ENCODE measurements at places on chromosomes 6 and 20.

GRCh38 chr6:79947191-79948186, at the start of gene ELOVL4:
Gene ELOVL4, minus strand, starts transcription at chr6:79947553. Its CDS starts 274 bp downstream, at chr6:79947279.
- DNase-seq, result peak; percentile 67

DNA sequence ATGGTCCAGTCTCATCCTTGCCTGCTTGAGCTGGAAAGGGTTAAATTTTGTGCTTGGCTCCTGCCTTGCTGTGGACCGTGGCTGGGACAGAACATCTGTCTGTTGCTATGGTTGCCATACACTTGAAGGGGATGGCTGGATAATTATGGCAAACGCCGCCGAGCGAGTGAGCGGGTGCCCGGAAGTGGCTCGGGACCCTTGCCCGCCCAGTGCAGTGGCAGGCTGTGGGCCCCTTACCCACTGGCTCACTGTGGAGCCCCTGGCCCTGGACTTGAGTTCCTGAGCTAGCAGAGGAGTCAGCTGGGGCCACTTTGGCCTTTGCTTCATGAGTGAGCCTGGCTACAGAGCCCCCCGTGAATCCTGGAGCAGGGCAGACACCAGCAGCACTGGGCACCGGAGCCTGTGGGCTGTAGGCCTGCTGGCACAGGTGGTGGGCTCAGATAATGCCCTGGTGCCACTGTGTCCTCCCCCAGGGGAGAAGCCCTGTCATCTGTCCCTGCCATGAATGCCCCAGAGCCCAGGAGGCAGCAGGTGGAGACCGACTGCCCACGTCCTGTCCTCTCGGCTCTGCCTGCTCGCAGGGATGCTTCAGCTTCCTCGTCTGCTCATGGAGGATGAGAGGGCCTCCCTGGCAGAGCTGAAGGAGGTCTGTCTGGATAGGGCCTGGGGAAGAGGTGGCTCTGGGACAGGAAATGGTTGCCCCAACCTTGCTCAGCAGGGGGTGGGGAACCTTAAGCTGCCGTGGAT, 25.5 kb upstream of the NOL4L start:
- no peak for DNase-seq

DNA sequence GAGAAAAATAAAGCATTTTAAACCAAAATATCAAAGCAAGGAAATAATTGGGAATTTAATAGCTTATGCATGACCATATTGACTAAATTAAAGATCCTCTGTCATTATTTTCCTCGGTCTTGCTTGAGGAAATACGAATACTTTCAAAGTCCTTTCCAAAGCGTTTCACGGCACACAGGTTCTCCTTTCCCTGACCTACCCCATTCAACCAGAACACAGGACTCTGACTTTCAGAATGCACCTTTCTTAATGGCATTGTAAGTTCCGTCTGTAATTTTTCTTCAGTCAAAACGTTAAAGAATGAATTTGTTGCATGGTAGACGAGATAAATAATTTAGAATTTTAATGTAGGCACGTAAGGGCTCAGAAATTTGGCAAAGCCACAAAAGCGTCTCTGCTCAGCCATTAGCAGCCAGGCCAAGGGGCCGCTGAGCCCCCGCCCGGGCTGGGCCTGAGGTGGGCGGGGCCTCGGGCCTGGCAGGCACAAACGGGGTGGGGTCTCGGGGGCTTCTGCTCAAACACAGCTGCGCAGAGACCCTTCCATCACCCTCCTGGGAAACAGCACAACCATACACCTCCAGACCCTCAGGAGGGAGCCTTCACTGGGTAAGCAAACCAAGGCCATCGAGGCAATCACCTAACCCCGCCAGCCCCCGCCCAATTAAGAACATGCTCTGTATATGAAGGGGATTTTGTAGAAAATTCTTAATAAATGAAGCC, 3.4 kb downstream of the NEDD9 start:
- peak; percentile 35 for DNase-seq

GRCh38 chr6:156954191-156954590, 177.0 kb downstream of the ARID1B start:
- DNase-seq, result no peak

- DNase-seq, result no peak
Measured at GRCh38 chr6:52491203-52492069, 71.3 kb downstream of the EFHC1 start.

DNA sequence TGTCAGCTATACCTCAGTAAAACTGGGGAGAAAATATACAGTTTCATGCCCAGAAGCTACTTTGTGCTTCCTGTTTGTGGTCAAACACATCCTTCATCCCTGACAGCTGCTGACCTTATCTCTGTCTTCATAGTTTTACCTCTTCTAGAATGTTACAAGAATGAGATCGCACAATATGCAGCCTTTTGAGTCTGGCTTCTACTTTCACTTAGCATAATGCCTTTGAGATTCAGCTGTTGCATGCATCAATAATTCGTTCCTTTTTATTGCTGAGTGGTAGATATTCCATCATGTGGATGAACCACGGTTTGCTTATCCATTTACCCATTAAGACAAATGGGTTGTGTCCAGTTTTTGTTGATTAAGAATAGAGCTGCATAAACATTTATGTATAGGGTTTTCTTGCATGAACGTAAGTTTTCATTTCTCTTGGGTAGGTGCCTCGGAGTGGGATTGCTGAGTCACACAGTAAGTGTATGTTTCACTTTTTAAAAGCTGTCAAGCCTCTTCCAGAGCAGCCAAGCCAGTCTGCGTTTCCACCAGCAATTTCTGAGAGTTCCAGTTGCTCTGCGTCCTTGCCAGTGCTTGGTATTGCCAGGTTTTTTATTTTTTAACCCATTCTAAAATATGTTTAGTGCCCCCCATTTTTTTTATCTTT, 86.6 kb upstream of the PAX1 start:
- no peak for DNase-seq

GRCh38 chr20:187733-188132, 1.8 kb downstream of the DEFB128 start:
- DNase-seq, result no peak

- DNase-seq, result no peak
Measured at GRCh38 chr6:449486-450419, 58.2 kb downstream of the IRF4 start.

Data from left cardiac atrium (tissue), 4 donors.